ENCODE measurements at places on chromosomes 1 and 21. TPM values are rescaled to one million over a fixed set of nuclear protein-coding genes. Genes with fewer than 3 reads are reported as not detected.

GRCh38 chr1:36851595-36851994 lies 182.7 kb downstream of the GRIK3 start:
- DNase-seq = no peak

GRCh38 chr1:167136191-167136614 lies 42.3 kb downstream of the STYXL2 start:
- DNase-seq = no peak

- DNase-seq = no peak
These were observed 8.8 kb upstream of the CAMK2N1 start for GRCh38 chr1:20494609-20495311.

GRCh38 chr1:32746130-32746529 lies 43.6 kb upstream of the SYNC start:
- no peak for DNase-seq

The ADSS2 gene
- total RNA-seq = 5.0 TPM

The ERVH48-1 gene
- total RNA-seq = not detected

DNA sequence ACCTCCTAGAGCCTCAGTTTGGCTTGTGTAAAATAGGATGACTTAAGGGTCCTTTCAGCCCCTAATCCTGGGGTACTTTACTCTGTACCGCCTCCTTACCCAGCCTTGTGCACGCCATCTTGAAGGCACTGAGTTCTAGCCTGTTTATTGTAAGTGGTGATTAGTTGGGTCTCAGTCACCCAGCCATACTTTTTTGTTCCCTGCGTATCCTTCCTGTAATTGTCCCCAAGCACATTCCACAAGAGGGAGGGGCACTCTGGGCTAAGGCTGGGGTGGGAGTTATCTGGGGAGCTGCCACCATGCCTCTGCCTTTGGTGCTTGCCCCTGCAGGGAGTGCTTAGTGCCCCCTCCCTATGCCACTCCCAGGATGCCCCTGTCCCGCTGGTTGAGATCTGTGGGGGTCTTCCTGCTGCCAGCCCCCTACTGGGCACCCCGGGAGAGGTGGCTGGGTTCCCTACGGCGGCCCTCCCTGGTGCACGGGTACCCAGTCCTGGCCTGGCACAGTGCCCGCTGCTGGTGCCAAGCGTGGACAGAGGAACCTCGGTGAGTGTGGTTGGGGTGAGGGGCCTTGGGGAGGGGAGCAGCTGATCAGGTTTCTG lies 856 bp downstream of the FDPS start:
- peak; percentile 65 for DNase-seq

GRCh38 chr21:16425376-16425775 lies 695.6 kb downstream of the USP25 start:
- no peak for DNase-seq

The TMEM39B gene
- total RNA-seq = 6.1 TPM

- DNase-seq = no peak
These were observed 5.9 kb downstream of the ARHGEF10L start for GRCh38 chr1:17545356-17545755.

The MMEL1 gene
- 0.48 TPM for total RNA-seq

DNA sequence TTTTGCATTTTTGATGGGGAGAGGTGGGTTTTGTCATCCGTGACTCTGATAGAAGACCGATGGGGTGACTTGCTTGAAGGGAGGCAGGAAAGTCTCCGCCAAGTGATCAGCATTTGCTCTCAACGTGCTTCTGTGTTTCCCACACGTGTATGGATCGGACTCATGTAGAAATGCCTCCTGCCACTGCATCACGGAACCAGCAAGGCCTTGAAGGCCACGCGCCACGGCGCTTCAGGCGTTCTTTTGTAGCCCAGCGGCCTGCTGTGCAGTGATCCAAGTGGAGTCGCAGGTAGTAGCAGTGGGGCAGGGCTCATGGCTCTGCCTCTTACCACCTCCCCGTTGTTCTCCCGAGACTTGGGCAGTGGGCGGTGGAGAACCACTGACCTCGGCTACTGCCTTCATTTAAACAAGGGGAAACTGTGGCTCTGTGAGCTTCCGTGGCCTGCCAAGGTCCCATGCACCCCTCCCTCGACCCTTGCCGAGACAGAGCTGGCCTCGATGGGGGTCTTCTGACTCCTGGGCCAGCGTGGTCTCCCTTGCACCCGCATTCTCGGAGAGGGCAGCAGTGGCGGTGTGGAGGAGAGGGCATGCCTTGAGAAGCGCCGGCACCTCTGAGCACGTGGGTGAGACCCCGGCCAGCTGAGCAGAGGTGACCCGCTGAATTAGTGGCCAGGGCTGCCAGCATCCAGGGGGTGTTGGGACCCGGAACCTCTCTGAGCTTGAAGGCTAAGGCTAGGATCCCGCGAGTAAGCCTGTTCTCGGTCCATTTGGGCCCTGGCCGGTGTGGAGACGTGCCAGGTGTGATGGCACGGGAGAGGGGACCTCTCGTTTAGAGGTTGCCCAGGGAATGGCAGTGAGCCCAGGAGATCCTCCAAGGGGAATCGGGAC lies 46.1 kb upstream of the ABCG1 start:
- DNase-seq = no peak

DNA sequence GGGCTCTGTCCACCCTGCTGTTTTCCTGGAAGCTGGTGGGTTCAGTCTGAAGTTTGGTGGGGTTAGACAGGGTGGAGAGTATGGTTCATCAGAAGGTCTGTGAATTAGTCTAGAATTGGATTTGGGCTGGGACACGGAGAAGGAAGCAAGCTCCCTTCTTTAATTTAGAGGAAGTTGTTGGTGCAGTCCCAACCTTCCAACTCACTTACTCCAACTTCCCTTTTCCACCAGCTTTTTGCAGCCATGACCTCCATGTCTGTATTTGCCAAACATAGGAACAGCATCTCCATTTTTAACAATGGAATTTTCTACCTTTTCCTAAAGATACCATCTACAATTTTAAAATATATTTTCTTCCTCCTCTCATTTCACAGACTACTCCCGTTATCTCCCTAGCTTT lies 28.5 kb upstream of the PRELP start:
- no peak for DNase-seq

DNA sequence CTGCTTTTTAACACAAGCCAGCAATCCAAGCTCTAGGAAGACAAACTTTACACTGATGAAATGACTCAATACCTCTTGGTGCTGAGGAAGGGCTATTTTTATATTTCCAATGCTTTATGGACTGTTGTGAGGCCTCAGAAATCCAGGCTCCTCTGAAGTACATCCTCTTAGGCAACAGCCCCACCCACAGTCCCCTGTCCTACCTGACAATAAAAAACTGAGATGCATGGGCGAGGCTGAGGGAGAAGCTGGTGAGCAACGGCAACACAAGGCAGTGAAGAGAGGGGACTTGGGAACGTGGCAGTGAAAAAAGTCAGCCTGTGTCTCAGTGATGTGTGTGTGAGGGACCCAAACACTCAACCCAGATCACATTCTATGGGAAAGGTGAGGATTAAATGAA lies 10.1 kb upstream of the CPT2 start:
- DNase-seq = no peak

DNA sequence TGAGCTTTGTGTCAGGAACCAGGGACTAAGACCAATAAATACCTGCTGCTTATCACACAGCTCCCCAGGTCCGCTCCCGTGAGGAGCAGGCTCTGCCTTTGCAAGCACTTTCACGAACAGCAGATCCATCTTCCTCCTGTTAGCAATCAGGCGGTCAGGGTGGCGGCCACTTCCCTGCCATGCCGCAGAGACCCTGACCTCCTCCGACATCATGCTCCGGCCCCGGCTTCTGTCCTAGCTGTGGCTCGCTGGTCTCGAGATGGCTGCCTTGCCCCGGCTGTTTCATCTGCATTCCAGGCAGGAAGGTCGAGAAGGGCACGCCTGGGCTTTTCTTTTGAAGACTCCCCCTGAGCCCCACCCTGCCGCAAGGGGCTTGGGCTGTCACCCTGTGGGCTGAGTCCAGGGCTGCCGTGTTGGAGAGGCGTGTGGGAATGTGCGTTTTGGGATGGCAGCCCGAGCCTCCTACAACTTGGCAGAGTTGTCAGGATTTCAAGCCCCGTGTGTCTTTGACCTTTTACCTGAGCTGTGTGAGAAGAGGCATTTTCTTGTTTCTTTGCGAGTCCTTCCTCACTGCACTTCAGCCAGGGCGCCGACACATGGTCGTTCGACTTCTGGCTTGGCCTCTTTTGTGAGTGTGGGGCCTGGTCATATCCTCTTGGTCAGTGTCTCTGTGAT lies 59.5 kb downstream of the AGPAT3 start:
- no peak for DNase-seq

- DNase-seq = no peak
These were observed 60.2 kb upstream of the CFAP126 start for GRCh38 chr1:161427733-161428516.

DNA sequence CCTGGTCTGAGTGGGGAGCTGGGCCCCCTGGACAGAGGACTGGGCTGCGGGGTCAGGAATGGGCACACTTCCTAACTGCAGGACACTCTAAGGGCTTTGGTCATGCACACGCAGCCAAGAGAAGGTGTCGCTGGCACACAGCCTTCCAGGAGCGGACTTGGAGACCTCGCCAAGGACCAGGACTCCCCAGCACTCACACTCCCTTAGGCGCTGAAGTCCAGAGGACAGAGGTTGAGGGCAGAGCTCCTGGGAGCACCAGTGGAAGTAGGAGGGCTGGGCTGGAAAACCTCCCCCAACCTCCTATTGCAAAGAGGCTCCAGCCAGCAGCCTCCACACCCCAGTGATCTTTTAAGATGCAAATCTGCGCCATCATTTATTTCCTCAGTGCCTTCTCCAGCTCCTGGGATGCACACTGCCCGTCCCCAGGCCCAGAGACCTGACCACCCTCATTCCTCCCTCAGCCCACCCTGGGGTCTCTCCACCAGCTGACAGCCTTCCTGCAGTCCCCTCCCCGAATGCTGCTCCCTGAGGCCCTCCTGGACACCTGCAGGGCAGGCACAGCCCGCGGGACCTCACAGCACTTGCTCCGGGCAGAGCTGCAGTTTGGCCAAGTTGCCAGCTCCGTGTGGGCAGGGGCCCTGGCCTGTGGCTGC lies 3.0 kb downstream of the TSPEAR start:
- DNase-seq = no peak

- DNase-seq = no peak
These were observed 481.4 kb downstream of the PLA2G4A start for GRCh38 chr1:187310038-187310631.

DNA sequence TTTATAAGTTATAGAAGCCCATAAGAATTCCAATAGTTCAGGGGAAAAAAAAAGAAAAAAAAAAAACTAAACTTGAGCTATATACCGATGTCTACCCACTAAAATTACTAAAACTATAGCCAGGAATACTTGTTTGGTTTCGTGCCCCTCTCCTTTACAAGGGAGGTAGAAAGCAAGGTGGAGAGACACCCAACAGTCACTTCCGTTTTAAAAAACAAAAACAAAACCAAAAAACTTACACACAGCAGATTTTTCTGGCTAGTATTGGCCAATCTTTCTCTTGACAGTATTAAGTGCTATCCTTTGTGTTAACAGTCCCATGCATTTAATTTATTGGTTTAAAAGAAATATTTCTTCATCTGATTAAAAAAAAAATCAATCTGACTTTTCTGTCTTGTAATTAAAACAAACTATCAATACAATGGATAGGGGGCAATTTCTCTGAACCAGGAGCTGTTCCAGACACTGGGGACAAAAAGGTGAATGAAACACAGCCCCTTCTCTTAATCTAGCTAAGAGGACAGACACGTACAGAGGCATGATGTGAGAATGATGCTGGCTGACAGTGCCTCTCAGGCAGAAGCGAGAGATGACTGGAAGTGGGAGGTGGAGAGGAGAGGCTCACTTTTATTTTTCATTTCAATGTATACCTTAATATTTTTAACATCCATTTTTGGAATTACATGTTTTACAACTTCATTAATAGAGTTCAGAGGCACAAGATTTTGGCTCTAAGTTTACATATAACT lies 214.8 kb downstream of the RERE start:
- DNase-seq = no peak

Measured in Right ventricle myocardium superior (tissue), 1 donor.